ENCODE measurements at places on chromosomes 2 and 18.

DNA sequence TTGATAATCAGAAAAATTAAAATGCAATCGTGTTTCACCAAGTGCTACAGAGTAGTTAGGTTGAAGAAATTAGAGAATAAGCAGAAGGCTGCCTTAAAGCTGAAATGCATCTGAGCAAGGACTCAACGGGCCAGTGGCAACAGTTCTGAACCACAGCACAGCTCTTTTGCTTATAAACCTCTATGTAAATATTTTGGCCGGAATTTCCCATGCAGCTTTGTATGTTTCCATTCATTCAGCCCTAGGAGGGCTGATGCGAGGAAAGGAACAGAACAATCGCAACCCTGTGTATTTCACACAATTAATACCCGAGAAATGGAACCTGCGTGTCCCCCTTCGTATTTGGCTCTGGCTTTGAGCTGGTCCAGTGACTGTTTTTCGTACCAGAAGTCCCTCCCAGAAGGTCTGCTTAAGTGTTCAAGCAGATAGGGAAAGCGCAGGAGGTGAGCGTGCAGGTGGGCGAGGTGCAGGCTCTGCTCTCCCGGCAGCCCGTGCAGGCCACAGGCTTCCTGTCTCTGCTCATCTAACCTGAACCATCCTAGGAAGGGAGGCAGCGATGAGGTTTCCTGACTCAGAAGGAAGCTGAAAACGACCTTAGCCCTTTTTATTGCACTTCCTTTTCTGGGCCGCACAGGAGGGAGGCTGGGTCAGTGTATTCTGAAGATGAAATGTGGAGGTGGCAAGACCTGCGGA lies 67.3 kb downstream of the ASB1 start:
- DNase-seq = peak; percentile 15

- no peak for DNase-seq
Observed at GRCh38 chr18:3104190-3105054, 91.5 kb upstream of the LPIN2 start.

DNA sequence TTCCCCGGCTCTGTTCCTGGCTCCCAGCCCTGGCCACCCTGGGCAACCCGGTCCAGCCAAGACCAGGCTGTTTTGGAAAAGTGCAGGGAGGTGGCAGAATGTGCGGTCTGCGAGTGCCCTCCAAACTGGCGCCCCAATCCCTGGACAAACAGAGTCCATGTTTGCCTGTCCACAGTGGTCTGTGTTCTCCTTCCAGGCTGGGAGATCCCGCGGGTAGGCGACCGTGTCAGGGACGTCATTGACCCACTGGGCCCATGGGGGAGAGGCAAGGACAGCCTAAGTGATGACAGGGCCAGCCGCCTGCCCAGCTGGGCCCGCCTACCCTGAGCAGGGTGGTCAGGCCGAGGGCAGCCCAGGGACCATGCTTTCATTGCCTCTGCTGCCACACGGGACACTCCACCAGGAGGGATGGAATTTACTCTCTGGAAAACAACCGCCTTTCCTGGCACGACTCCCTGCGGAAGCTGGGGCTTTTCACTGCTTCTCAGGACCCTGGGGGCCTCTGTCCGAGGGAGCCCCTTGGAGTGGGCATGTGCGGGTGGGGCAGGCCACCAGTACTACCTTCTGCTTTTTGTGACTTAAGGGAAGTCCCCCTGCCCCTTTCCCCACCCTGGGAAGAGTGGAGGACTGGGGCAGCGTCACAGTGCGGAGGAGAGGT lies 20.1 kb downstream of the CYP26B1 start:
- DNase-seq = no peak

DNA sequence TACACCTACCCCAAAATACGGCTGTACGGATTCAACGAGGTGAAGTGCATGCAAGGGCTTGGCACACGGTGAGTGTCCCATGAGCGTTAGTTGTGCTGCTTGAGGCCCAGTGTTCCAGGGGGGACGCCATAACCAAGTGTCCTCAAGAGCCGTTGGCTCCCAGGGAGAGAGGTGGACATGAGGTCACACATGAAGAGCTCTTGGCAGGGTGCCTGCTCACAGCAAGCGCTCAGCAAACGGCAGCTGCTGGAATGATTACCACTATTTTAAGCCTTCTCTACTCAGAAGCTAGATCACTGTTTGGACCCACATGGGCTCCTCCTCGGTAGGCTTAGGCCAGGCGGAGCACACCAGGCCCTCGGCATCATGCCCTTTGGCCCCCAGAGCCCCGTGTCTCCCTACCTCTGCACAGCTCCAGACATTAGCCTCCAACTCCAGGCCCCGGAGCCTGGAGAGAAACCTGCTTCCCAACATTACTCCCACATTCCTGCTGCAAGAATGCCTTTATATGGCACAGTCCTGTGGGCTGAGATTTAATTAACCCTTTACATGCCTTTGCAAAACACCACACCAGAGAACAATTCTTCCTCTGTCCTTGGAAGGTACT lies 68.4 kb upstream of the PPP1CB start:
- DNase-seq = no peak

GRCh38 chr2:67567886-67568285 lies 170.8 kb downstream of the ETAA1 start:
- DNase-seq = no peak

DNA sequence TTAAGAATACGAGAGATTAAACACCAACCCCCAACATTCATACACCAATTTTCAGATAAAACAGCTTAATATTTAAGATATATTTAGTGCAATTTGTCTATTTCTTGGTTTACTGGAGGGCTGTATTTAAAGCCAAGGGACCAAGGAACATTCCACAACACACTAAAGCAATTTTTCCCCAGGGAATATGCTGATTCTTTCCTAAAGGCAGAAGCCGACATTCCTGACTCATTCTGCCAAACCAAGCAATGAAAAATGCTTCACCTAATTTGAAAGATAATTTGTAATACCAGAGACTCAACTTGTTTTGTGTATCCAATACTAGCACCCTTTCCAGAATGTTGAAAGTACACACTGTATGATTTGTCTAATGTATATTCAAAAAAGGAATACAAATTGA lies 1267.6 kb upstream of the PIK3C3 start:
- no peak for DNase-seq

DNA sequence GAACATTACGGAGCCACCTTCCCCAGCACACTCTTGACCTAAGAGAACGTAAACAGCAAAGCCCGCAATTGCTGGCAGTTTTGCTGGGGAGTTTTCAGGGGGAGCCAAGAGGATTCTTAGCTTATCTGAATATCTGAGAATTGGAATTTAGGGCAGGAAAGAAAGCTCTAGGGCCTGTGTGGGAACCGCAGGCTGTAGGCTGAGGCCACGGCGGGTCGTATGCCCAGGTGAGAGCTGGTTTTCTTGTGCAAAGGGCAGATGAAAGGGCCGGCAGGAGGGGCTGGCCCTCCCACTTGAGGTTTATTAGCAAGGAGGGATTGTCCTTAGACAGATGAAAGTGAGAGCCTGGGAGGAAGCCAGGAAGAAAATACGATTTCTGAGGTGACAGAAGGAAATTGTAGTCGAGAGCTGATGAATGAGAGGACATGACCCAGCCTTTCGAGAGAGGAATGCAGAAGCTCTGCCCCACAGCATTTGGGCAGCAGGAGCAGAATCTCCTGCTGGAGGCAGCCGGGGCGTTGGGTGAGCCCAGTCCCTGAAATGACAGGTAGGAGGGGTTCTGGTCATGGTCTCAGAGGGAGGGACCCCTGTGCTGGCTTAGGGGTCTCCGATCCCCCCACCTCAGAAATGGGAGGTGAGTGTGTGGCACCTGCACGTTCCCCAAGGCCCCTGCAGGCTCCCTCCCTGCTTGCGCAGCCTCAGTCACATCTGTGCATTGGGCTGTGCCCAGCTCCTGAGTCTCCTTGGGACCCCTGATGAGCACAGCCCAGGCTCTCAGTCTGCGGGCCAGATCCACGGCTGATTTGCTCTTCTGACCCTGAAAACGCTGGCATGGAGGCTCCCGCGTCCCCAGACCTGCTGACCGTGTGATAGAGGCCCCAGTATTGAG lies 61.1 kb downstream of the CABLES1 start:
- no peak for DNase-seq

DNA sequence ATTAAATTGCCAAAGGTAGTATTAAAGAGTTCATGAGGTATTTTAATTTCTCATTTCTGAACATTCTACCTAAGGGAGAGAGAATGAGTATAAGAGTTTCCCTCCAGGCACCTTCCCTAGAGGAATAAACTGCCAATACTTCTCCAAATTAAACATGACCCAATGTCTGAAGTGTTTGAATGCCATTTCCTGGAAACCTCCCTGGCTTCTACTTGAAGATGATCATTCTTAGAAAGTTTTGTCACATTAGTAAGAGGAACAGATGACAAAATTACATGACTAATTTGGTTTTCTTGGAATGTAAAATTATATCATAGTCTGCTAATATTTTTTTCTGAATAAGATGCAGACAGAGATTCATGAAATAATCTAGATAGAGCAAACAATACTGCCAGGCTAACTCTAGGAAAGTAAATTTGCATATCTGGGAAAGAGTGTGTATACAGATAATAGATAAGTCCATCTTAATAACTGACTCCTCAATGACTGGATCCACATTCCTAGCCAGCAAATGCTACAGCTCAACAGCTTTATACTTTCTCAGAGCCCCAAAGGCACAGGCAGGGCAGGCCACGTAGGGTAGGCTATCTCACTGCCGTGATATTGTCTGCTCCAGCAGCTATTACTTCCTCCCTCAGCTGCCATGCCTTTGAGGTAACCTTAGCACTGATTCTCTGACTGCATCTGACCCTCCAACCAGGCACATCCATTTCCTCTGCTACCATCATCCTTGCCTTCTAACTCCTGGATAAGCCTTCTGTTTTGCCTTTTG lies 630.8 kb upstream of the PIK3C3 start:
- no peak for DNase-seq

GRCh38 chr2:41488888-41489287 lies 558.9 kb upstream of the PKDCC start:
- no peak for DNase-seq

DNA sequence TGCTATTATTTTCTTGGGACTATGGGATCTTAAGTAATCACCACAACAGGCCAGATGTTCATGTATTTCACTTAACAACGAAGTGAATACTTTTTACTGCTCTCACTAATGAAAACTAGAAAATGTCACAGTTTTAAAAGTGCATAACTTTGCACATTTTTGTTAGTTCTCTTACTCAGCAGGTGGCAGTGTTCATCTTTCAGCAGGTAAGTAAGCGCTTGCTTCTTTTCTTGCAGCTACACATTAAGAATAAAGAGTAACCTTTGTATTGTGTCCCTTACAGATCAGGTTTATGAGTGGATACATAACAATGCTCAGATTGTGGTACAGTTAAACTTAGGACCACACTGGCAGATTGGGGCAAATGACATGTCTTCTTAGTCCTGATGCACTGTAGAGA lies 61.0 kb downstream of the DAW1 start:
- DNase-seq = no peak

GRCh38 chr2:16223841-16224177 lies 283.5 kb downstream of the MYCN start:
- no peak for DNase-seq

DNA sequence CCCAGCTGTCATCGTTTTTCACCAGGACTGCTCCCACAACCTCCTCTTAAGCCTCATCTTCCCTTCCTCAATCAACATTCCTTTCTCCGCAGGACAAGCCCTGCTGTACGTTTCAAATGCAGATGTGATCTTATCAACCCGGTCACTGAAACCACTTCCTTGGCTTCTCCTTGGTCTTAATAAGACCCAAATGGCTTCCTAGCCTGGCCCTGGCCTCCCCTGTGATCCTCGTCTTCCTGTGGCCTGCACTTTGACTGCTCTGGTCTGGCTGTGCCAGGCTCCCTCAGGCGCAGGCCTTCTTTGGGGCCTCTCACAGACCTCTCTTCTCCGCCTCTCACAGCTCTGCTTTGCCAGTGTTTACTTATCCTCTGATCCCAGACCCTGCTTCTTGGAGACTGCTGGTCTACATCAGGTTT lies 4.7 kb upstream of the ADNP2 start:
- no peak for DNase-seq

- DNase-seq = no peak
Observed at GRCh38 chr2:75464348-75464946, 96.3 kb downstream of the EVA1A start.

DNA sequence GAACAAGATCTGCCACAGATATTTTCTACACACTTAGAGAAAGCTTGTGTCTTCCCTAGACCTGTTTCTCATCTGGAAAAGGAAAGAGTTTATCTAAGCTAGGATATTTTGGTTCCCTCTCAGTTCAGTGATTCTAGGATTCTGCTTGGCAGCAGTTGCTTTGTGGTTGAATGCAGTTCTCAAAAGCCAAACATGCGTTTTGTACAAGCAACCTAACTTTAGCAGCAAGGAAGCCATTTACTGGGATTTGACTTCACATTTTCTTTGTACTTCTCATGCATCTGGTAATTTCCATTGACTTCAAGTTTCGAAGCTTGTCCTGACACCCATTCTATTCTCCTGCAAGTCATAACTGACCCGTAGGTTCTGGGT lies 33.3 kb downstream of the VSNL1 start:
- DNase-seq = no peak

DNA sequence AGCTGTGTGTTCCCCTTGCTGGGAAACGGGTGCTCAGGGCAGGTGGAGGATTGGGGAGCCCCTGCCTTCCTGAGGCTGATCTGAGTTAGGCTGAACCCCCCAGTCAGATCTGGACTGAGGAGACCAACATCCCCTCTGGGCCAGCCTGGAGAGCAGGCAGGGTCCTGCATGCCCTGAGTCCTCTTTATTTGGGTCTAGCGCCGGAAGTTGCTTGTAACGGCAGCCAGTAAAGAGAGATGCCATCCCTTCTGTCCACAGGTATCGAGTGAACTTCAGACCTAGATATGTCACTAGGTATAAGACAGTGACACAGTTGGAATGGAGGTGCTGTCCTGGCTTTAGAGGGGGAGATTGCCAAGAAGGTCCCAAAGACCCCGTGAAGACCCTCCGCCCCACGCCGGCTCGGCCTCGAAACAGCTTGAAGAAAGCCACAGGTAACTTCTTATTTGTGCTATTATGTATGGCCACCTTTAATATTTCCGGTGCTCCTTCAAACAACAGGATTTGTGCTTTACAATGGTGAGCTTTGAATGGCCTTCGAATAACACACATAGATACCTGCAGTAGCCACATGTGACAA lies 38.0 kb downstream of the EMILIN2 start:
- DNase-seq = no peak

- DNase-seq = no peak
Observed at GRCh38 chr2:95375532-95376150, 26.9 kb upstream of the FAHD2A start.

DNA sequence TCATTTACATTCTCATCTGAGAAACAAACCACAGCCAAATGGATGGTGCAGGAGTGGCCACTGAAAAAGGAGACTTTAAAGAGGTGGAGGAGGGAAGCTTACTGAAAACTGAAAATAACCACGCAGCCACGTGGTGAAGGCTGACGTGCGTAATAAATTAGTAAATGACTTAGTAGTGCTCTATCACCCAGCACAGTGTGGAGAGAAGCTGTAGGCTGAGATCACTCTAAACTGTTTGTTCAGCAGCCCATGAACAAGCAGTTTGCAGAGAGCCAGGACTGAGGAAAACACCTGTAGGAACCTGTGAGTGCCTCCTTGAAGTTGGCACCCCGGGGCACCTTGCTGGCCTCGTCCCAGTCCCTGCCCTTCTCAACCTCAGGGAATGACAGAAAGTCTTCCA lies 193.0 kb downstream of the TXNL1 start:
- DNase-seq = no peak

Measured in stimulated activated CD8-positive, alpha-beta memory T cell treated with anti-CD3 and anti-CD28 coated beads, Interleukin-2, amount 100 ng/mL, for 48 hours (primary cell).